NCI-H460 (cell line): ENCODE measurements at places on chromosomes 1 and 21. TPM values are rescaled to one million over a fixed set of nuclear protein-coding genes. Genes with fewer than 3 reads are reported as not detected.
A peak's percentile ranks its signal among the peaks of the same experiment; 100 is the strongest.

The NBPF4 gene
- not detected in 2 replicates for total RNA-seq

The SPRR1B gene
- not detected in 2 replicates for total RNA-seq

GRCh38 chr1:67298762-67299161, 8.9 kb upstream of the IL12RB2 start:
- no peak for DNase-seq

DNA sequence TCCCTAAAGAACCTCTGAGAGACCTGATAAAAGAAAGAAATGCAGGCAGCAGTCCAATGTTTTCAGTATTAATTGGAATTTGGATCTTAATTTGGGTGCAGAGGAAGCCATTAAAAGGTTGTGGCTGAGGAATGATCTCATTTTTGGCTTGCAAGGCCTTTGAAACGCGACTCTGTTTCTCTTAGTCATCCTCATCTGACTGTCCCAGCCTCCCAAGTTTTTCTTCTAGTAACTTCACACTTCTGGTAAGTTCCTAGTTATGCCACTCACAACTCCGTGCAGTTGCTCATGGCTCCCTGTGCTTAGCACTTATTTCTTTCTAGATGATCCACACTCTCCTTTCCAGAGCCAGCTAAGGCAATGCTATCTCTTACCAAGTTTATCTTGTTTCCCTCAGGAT, 147.4 kb upstream of the USP24 start:
- no peak for DNase-seq

GRCh38 chr1:3629561-3630160, 4.8 kb downstream of the TPRG1L start:
- no peak for DNase-seq

DNA sequence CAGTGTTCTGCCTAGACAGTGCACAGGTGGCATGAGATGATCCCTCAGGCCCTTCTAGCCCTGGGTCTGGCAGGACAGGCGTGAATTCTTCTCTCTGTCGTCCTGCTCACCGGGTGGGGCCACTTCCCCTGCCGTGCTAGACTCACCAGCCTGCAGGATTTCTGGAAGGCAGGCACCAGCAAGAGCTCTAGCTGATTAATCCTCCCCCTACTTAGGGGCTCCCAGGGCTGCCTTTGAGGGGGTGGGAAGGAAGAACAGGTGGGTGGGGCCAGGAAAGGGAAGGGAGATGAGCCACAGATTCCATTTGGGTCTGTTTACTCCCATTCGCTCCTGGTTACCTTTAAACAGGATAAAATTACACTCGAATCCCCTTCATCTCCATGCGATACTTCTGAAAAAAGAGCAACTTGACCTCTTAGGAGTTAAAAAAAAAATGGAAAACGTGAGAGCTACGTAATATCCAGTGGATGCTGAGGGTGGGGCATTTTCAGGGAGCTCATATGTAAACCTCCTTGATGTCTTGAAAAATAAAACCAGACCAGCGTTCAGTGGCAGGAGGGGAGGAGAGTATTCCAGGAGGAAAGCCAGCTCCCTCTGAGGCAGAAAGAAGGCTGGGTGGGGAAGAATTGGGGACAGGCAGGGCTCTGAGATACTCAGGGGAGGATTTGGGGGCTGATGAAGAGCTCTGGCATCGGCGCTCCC, 665.5 kb downstream of the PTPRU start:
- no peak for DNase-seq

The RNU1-2 gene
- under 0.01 TPM in 2 replicates for total RNA-seq

- DNase-seq = no peak
These were observed 684 bp downstream of the SLC2A1 start for GRCh38 chr1:42957880-42958487.

DNA sequence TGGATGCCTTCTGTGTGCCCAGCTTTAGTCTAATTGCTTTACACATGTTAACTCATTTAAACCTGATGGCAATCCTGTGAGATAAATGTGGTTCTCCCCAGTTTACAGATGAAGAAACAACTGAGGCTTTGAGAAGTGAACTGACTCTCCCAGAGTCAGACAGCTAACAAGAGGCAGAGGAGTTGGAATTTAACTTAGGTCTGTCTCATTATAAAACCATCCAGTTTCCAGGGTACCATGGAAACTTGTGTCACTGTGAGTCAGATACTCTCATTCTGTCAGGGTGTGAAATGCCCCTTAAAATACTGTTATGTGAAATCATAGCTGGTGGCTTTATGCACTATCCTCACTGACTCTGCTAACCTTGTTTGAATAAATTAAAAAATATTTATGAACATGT, 206.6 kb downstream of the PBX1 start:
- DNase-seq = peak; percentile 93

The SMPDL3B gene
- total RNA-seq = 0.94 and 0.98 TPM in 2 replicates

The BSND gene
- not detected in 2 replicates for total RNA-seq

GRCh38 chr1:41444785-41445184, 39.7 kb downstream of the EDN2 start:
- no peak for DNase-seq

The S100A1 gene
- total RNA-seq = not detected in 2 replicates

GRCh38 chr1:160046494-160047110, 14.8 kb upstream of the PIGM start:
- DNase-seq = peak; percentile 46

DNA sequence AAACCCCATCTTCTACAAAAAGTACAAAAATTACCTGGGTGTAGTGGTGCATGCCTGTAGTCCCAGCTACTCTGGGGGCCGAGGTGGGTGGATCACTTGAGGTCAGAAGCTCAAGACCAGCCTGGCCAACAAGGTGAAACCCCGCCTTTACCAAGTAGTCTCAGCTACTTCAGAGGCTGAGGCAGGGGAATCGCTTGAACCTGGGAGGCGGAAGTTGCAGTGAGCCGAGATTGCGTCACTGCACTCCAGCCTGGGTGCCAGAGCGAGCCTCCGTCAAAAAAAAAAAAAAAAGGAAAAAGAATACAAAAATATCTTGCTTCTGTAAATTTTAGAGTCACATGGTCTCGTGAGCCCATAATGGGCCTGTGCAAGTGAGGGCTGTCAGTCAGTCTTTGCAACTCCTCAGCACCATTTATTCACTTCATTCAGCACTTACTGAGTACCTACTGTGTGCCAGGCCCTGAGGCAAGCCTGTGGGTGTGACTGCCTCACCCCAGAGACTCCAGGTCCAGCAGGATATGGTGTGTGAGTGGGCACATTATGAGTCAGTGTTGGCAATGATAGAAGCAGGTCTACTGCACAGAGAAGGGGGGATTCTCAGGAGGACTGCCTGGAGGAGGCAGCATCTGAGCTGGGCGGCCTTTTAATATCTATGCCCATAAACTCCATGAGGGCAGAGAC, 46.8 kb upstream of the TARDBP start:
- no peak for DNase-seq

DNA sequence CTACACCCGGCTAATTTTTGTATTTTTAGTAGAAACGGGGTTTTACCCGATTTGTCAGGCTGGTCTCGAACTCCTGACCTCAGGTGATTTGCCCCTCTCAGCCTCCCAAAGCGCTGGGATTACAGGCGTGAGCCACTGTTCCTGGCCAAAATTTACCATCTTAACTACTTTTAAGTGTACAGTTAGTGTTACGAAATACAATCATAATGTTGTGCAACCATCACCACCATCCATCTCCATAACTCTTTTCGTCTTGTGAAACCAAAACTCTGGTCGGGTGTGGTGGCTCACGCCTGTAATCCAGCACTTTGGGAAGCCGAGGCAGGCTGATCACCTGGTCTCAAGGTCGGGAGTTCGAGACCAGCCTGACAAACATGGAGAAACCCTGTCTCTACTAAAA, 14.1 kb upstream of the ZBTB40 start:
- DNase-seq = no peak

- no peak for DNase-seq
These were observed 197.6 kb upstream of the FOXD3 start for GRCh38 chr1:63124666-63125191.

GRCh38 chr1:218459450-218459849, 114.3 kb downstream of the TGFB2 start:
- no peak for DNase-seq

- peak; percentile 55 for DNase-seq
These were observed 1.8 kb downstream of the COL9A2 start for GRCh38 chr1:40315239-40315794.

DNA sequence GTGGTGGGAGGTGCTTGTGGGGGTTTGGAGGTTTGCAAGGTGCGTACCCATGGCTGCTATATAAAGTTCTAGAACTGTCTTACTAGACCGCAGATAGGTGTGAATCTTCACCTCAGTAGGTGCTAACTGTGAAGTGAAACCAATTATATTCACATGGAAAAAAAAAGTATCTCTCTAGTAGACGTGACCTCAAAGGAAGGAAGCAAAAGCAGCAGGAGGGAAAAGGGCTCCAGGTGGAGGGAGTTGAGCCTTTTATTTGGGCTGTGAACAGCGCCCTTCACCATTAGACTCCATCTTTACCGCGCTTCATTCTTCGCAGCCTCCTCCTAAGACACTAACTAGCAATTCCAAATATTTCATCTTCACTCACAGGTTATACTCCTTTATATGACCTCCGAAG, 129.8 kb downstream of the TBX19 start:
- DNase-seq = no peak

DNA sequence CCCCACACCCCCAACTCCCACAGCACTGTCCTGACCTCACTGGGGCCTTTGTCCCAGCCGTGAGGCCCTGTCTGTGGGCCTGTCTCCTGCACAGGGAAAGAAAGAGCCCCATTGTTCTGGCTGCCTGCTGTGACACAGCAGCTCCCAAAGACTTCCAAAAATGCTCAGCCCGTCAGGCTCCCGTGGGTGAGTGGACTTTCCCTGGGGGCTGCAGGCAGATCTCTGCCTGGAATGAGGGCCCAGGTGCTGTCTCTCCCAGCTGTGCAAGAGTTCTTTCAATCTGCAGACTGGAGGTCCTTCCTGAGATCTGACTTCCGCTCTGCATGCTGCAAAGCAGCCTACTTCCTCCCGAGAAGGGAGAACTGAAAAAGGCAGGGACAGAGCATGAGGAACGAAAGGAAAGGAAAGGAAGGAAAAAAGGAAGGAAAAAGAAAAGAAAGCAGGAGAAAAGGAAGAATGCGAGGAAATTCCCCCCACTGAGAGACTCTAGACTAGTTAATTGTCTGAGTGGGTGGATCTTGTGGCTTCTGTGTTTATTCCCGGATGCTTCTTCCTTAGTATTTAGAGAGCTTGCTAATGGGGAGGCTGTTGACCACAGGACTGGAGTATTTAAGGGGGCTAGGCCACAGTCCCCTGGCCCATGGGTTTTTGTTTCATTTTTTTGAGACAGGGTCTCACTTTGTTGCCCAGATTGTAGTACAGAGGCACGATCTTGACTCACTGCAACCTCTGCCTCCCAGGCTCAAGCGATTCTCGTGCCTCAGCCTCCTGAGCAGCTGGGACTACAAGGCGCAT, 15.0 kb downstream of the NES start:
- no peak for DNase-seq

DNA sequence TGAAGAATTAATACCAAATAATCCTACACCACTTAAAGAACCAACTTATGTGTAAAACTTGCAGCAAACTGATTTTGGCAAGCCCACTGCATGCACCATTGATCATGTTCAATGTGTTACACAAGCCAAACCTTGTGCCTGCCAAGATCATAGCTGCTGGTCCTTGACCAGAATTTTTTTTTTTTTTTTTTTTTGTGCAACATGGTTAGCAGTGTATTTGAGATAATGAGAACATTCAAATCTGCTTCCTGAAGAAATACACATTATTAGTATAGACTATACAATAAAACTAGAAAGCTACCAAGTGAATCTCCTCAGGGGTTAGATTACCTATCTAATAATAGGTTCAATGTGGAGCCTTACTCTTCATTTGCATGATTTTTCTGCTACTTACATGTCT, 421.0 kb downstream of the MRPL39 start:
- DNase-seq = no peak

The UBE2U gene
- total RNA-seq = not detected in 2 replicates
